PC-9 (cell line): ENCODE measurements at places on chromosomes 2 and 18. TPM values are rescaled to one million over a fixed set of nuclear protein-coding genes. Genes with fewer than 3 reads are reported as not detected.

DNA sequence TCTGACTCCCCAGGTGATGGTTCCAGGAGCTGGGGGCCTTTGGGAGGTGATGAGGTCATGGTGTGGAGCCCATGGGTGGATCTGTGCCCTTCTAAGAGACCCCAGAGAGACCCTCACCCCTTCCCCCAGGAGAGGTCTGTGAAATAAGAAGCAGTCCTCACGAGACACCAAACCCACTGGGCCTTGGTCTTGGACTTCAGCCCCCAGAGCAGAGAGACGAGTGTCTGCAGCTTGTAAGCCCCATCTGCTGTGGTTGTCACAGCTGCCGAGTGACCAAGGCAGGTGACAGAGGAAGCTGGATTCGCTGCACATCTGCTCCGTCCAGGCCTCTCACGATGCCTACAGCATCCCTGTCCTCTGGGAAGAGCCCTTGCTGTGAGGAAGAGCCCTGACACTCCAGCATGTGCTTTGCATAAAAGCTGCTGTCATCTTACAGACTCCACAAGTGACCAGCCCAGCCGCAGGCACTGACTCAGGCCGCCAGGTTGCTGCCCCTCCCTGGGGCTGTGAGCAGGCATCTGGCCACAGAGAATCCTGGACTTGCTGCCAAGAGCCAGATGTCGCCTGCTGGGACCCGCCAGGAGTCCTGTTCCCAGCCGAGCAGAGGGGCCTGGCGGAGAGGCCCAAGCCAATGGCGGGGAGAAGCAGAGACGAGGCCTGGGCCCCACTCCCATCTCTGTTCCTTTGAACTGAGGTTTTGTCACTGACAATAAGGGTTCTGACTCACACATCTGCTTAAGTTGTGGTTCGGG, 150.8 kb downstream of the PXDN start:
- peaks cover 7% of the 10 kb centered on the region; the same call in 1 of the 2 replicates for H3K27me3 ChIP-seq
- H3K4me1 ChIP-seq = peaks cover 31% of the 10 kb centered on the region
- H3K36me3 ChIP-seq = no peaks in the 10 kb centered on the region

DNA sequence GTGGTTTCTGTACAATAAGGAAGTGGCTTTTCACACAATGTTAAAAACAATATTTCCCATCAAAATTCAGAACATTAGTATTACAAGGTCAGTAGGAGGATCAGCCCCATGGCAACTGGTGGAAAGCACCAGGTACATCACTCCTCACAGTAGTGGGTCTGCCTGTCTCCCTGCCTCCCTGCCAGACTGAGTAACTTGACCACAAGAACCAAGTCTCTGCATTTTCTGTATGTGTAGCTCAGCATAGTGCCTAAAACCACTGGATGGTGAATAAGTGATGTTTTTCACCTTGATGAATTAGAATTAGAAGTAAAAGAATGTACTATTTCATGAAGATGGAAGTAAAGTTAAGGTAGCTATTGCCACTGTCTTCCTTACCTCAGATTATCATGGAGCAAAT, 4.1 kb upstream of the WDR7 start:
- H3K27me3 ChIP-seq = no peaks in the 10 kb centered on the region
- no peaks in the 10 kb centered on the region for H3K36me3 ChIP-seq

DNA sequence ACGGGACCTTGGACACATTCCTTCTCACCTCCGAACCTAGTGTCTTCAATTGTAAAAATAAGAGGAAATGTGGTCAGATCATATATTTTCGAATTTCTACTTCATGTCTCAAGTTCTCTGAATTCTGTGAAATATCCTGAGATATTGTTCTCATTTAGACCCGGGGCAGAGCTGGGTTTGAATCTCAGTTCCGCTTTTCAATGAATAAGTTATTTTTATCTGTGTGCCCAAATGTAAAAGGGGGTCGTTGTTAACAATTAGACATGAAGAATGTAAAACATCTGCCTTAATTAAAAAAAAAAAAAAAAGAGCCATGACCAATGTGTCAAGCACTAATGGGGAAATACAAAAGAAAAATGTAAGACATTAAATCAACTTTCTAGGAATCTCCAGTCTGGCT, 48.9 kb upstream of the BCL11A start:
- no peak overlapping the region for H3K27ac ChIP-seq
- no peaks in the 10 kb centered on the region for H3K36me3 ChIP-seq
- DNase-seq = no peak
- no peaks in the 10 kb centered on the region for H3K4me1 ChIP-seq

- DNase-seq = no peak
- peaks cover 5% of the 10 kb centered on the region for H3K4me1 ChIP-seq
- H3K4me3 ChIP-seq = no peak overlapping the region
- no peaks in the 10 kb centered on the region for H3K36me3 ChIP-seq
- H3K27ac ChIP-seq = no peak overlapping the region
Measured at GRCh38 chr2:159793326-159793725, 4.7 kb downstream of the CD302 start.

- H3K36me3 ChIP-seq = no peaks in the 10 kb centered on the region
- DNase-seq = no peak
- no peaks in the 10 kb centered on the region for H3K27me3 ChIP-seq
- H3K4me1 ChIP-seq = peaks cover 53% of the 10 kb centered on the region
- H3K4me3 ChIP-seq = no peak overlapping the region
Measured at GRCh38 chr2:47221946-47222345, 66.8 kb upstream of the STPG4 start.

GRCh38 chr2:56099963-56100362, 83.8 kb upstream of the CCDC85A start:
- no peaks in the 10 kb centered on the region for H3K36me3 ChIP-seq
- DNase-seq = no peak
- H3K4me3 ChIP-seq = no peak overlapping the region
- no peak overlapping the region for H3K27ac ChIP-seq
- no peaks in the 10 kb centered on the region for H3K4me1 ChIP-seq

DNA sequence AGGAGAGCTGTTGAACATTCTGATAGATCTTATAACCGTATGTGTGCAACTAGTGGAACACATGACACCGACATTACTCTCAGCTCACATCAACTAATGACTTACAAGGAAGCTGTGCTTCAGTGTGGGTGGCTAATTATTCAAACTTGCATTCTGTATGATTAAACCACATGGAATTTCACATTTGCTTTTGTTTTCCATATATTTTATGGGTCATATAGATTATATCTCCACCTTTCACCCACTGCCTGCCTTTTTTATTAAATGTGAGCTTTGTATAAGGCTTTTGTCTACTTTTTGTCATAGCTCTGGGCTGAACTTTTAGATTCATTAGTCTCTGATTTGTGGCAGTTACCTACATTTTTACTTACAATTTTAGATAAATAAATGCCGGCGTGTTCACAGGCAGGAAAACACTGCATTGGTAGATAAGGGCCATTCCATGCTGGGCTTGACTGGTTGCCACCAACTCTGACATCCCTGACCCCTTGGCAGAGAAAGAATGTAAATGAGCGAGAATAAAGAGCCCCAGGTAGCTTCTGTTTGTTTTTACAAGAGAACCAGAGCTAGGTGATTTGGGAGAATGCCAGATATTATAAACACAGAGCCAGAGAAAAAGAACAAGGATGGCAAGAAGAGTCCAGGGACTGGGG, 35.7 kb downstream of the LYPD6 start:
- H3K36me3 ChIP-seq = no peaks in the 10 kb centered on the region
- no peaks in the 10 kb centered on the region for H3K27me3 ChIP-seq
- H3K27ac ChIP-seq = peak overlapping the region; percentile 78
- H3K4me3 ChIP-seq = peak overlapping the region; percentile 9; the same call in 1 of the 2 replicates
- DNase-seq = peak; percentile 91

DNA sequence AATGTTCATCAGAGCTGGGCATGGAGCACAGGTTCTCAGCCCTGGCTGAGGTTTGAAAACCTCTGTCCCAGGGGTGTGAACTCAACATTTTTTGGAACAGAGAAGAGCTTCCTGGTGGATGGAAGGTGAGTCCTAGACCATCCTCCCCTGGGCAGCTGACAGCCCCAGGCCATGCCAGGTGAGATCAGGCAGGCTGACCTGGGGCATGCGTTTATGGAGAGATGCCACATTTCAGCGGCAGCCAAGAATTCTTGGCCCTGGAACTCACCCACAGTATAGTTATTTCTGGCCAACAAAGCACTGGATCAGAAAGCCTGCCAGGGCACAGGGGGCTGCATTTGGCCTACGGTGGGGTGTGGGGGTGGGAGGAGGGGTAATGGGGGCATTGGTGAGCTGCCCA, 83.8 kb downstream of the EDAR start:
- no peaks in the 10 kb centered on the region for H3K27me3 ChIP-seq
- no peak overlapping the region for H3K27ac ChIP-seq
- DNase-seq = peak; percentile 38
- no peaks in the 10 kb centered on the region for H3K36me3 ChIP-seq
- peaks cover 11% of the 10 kb centered on the region for H3K4me1 ChIP-seq
- H3K4me3 ChIP-seq = no peak overlapping the region

DNA sequence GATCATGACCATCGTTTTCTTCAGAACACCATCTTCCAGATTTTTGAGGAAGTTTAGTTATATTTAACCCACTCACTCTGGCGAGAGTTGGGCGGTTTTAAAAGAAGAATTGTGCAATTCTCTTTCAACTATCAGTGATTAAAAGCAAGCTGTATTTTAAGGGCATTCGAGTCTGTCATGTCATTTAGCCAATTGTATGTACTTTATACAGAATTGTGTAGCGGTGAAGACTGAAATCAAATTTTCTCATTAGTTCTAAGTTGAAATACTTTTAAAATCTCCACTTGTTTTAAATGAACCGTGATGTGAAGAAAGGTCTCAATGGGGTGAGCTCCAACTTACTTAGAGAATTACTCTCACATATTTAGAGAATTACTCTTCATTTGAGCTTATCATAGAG, 214.6 kb upstream of the DTNA start:
- H3K4me3 ChIP-seq = no peak overlapping the region
- no peak overlapping the region for H3K27ac ChIP-seq
- no peaks in the 10 kb centered on the region for H3K4me1 ChIP-seq
- H3K36me3 ChIP-seq = no peaks in the 10 kb centered on the region
- H3K27me3 ChIP-seq = peaks cover 3% of the 10 kb centered on the region; the same call in 1 of the 2 replicates

DNA sequence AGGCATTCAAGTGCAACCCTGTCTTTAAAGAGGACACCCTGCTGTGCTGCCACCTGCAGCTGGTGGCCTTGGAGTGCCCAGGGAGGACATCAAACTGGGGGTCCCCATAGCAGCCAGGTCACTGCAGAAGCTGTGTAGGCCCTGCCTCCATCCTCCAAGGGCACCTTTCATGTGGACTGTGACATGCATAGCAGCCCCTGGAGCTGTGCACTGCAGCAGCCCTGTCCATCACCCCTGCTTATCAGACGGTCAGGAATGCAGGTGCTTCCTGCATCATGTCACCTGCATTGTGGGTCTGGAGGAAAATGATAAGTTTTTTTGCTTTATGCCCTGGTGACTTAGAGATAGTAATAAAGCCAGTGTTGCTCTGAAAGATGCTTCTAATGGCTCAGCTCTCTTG, 155.7 kb downstream of the DYSF start:
- no peaks in the 10 kb centered on the region for H3K36me3 ChIP-seq
- H3K27ac ChIP-seq = no peak overlapping the region
- H3K27me3 ChIP-seq = no peaks in the 10 kb centered on the region

GRCh38 chr18:45900623-45901022, 66.5 kb downstream of the EPG5 start:
- no peaks in the 10 kb centered on the region for H3K4me1 ChIP-seq
- H3K36me3 ChIP-seq = peaks cover 23% of the 10 kb centered on the region
- H3K4me3 ChIP-seq = no peak overlapping the region
- H3K27ac ChIP-seq = no peak overlapping the region

DNA sequence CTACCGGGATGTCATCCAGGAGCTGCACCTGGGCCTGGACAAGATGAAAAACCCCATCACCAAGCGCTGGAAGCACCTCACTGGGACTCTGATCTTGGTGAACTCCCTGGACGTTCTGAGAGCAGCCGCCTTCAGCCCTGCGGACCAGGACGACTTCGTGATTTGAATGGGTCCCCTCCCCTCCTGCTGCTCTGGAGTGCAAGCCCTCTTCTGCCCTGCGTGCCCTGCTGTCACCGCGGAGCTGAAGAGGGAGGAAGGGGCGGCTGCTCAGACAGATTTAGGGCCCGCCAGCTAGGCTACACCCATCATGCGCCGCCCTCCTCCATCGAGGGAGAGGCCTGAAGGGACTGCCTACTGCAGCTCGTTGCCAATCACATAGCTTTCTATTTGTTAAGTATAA, 101.8 kb downstream of the SH3BP4 start:
- DNase-seq = no peak
- peaks cover 65% of the 10 kb centered on the region for H3K36me3 ChIP-seq
- no peak overlapping the region for H3K27ac ChIP-seq

DNA sequence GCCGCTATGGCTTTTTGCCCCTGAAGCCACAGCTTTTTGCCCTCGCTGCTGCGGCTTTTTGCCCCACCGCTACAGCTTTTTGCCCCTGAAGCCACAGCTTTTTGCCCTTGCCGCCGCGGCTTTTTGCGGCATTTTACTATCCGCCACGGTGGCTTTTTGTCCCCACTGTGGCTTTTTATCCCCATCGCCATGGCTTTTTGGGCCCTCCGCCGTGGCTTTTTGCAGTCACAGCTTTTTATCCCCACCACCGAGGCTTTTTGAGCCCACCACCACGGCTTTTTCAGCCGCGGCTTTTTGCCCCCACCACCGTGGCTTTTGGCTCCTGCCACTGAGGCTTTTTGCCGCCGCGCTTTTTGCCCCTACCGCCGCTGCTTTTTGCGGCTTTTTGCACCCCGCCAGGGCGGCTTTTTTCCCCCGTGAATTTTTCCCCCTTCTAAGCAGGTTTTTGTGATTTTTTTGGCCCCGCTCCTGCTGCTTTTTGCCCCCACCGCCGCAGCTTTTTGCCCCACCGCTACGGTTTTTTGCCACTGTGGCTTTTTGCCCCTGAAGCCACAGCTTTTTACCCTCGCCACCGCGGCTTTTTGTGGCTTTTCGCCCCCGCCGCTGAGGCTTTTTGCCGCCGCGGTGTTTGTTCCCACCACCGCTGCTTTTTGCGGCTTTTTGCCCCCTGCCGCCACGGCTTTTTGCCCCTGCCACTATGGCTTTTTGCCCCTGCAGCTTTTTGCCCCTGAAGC, 2797.2 kb upstream of the TEKT4 start:
- no peaks in the 10 kb centered on the region for H3K36me3 ChIP-seq
- H3K27ac ChIP-seq = no peak overlapping the region
- DNase-seq = no peak
- H3K4me1 ChIP-seq = no peaks in the 10 kb centered on the region

FOXI3 gene
- not detected in 2 replicates for total RNA-seq

LRRC30 gene
- total RNA-seq = not detected in 2 replicates

BOLL gene
- total RNA-seq = not detected in 2 replicates

ERICH2 gene
- total RNA-seq = 1.7 and 2.0 TPM in 2 replicates

DYNAP gene
- not detected in 2 replicates for total RNA-seq

USP37 gene
- 13.1 and 15.4 TPM in 2 replicates for total RNA-seq
